Substantia nigra (tissue), 51 donors: ENCODE measurements at places on chromosomes 2 and 18.

GRCh38 chr2:71950256-71951082, 197.2 kb downstream of the CYP26B1 start:
- DNase-seq: no peak

- DNase-seq: no peak
Observed at GRCh38 chr2:234998404-234999211, 46.8 kb downstream of the SH3BP4 start.

- DNase-seq: no peak
Observed at GRCh38 chr2:82837588-82838304, 1621.3 kb downstream of the SUCLG1 start.

DNA sequence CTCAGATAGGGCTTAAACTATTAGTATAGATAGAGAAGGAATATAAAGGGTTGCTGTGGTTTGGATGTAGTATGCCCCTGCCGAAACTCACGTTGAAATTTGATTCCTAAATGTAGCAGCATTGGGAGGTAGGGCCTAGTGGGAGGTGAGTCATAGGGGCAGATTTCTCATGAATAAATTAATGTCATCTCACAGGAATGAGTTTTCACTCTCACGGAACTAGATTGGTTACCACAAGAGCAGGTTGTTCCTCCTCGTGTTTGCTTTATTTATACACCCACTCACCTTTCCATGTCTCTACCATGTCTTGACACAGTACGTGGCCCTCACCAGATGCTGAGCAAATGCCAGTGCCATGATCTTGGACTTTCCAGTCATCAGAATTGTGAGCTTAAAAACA, 218.2 kb downstream of the RBM43 start:
- DNase-seq: no peak

- DNase-seq: no peak
Observed at GRCh38 chr2:63862806-63863205, 21.1 kb downstream of the UGP2 start.

- no peak for DNase-seq
Observed at GRCh38 chr18:21298351-21298750, 56.3 kb downstream of the GREB1L start.
